AG04449 (cell line): ENCODE measurements at places on chromosomes 1 and 21.
A peak's percentile ranks its signal among the peaks of the same experiment; 100 is the strongest.

- no peak for DNase-seq
These were observed 45.5 kb downstream of the UROD start for GRCh38 chr1:45057542-45057941.

DNA sequence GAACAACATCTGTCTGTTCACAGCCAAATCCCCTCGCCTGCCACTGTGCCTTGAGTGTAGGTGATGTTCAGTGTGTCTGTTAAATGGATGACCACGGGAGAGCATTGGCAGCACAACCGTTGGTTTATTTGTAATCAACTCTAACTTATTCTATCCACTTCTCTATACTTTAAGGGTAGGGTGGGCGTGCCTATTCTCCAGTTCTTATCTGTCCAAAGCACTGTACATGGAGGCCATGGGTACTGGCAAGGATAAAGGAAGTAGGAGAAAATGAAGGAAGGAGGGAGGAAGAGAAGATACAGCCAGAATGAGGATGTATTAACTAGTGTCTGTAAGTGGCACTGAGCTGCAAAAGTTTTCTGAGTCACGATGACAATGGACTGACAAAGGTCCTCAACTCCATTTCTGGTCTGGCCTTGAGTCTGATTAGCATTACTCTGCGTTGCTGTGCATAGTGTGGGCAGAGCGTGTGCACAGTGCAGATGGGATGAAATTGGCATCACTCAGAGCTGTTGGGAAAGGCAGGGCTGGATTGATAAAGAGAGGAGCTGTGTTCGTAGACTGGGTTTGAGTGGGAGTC is 7.1 kb downstream of the RHOU start:
- no peak for DNase-seq

DNA sequence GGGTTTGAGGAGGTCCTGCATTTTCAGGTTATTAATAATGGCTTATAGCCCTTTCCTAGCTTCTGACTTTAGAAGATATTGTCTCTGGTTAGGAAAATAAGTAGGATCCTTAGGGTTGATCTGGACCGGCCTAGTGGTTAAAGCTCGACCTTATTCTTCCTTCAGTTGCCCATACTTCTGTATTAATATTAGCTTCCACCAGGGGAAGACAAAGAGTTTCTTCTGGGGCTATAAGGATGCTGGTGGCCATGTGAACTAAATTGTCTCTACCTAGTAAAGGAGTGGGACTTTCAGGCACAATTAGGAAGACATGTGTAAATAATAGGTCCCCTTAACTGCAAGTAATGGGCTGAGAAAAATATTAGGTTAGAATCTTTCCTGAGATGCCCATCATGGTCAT is 20.6 kb upstream of the FCGR2A start:
- no peak for DNase-seq

- peak; percentile 84 for DNase-seq
These were observed 75.2 kb downstream of the KIFAP3 start for GRCh38 chr1:169999331-169999741.

GRCh38 chr1:77146270-77146669 is 73.0 kb downstream of the PIGK start:
- DNase-seq, result no peak
